B cell (primary cell): ENCODE measurements at places on chromosomes 3 and 15. TPM values are rescaled to one million over a fixed set of nuclear protein-coding genes. Genes with fewer than 3 reads are reported as not detected.

DNA sequence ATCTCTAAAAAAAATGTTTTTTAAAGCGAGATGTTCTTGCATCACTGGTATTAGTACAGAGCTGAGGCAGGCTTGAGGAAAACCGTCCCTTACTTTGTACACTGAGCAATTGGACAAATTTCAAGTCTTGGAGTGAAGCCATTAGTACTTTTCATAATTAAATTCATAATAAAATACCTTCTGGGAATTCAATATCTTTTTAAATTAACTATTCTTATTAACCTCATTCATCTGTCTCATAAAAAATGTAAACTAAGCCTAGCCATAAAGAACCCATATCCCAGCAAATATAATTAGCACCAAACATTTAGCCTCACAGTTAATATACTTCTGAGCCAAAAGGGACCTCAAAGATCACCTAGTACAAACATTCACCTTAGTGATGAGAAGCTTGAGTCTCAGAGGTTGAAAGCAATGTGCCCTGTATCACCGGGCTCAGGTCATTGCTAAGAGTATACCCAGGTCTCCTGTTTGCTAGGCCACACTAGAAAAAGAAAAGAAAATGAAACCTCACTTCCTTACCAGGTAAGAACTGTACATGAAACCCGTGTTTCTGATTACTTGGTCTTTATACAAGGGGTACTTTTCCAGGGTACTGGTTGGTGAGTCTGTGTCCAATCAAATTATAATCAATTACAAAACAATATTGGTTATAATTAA lies 192.5 kb downstream of the ADAMTS9 start:
- no peak for DNase-seq

GRCh38 chr3:127613406-127613805 lies 15.2 kb downstream of the MCM2 start:
- no peak for DNase-seq

DNA sequence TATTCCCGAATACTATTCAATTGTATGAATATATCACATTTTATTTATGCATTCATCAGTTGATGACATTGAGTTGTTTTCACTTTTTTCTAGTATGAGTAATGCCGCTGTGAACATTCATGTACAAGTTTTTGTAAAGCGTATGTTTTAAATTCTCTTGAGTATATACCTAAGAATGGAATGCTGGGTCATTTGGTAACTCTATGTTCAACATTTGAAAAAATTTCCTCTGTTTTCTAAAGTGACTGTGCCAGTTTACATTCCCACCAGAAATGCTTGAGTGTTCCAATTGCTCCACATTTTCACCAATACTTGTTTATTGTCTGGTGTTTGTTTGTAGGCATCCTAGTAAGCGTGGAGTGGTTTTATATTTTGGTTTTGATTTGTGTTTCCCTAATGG lies 144.5 kb downstream of the EPHA6 start:
- DNase-seq = no peak

GRCh38 chr15:98930576-98930975 lies 77.0 kb downstream of the PGPEP1L start:
- no peak for DNase-seq

GRCh38 chr15:67025719-67026609 lies 39.4 kb upstream of the SMAD3 start:
- DNase-seq = peak; percentile 48

- DNase-seq = no peak
These were observed 29.1 kb upstream of the RASA2 start for GRCh38 chr3:141457624-141458236.

GRCh38 chr15:56523521-56523920 lies 58.6 kb upstream of the MNS1 start:
- DNase-seq = no peak

DNA sequence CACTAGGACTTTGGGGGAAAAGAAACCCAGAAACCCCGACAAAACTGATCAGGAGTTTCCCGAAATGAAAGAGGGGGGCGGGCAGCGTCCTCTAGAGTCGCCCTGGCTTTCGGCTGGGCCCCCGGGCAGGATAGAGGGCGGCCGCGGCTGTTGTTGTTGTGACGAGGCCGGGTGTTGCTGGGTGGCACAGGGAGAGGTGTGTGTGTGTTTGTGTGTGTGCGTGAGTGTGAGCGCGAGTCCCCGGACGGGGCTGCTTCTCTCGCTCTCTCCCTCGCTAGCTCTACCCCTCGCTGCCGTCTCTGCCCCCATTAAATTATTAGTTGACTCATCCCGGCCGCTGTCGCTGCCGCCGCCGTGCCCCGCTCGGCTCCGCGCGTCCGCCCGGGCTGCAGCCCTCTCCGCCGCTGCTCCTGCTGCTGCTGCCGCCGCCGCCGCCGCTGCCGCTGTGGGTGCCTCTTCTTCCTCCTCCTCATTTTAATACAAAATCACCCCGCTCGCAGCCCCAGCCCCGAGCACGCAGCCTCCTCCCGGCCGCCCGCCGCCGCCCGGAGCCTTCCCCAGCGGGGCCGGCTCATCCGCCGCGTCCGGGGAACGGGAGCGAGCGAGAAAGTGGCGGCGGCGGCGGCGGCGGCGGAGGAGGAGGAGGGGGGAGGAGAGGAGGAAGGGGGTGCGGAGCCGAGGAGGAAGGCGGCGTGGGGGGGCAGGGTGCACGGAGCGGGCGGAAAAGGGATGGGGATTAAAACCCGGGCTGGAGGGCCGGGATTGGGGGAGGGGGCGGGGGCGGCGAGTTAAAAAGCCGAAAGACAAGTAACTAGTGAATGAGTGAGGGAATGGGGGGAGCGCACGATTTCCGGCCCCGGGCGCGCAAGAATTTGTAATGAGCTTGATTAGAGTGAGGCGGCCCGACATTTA lies at the start of gene SATB1:
TSS of gene SATB1 (minus strand) at position 611 of the 912 bp plus-strand sequence. CDS start 4,372 bp downstream, outside the sequence.
- DNase-seq = peak; percentile 80

GRCh38 chr15:95300958-95301357 lies 1029.5 kb upstream of the NR2F2 start:
- DNase-seq = no peak

GRCh38 chr3:55792009-55792408 lies 304.9 kb upstream of the WNT5A start:
- no peak for DNase-seq

GRCh38 chr3:113758389-113759024 lies 11.7 kb downstream of the ATP6V1A start:
- no peak for DNase-seq

GRCh38 chr15:57589281-57589680 lies 2.4 kb upstream of the MYZAP start:
- no peak for DNase-seq

GRCh38 chr3:79268422-79268821 lies 499.4 kb downstream of the ROBO1 start:
- no peak for DNase-seq

DNA sequence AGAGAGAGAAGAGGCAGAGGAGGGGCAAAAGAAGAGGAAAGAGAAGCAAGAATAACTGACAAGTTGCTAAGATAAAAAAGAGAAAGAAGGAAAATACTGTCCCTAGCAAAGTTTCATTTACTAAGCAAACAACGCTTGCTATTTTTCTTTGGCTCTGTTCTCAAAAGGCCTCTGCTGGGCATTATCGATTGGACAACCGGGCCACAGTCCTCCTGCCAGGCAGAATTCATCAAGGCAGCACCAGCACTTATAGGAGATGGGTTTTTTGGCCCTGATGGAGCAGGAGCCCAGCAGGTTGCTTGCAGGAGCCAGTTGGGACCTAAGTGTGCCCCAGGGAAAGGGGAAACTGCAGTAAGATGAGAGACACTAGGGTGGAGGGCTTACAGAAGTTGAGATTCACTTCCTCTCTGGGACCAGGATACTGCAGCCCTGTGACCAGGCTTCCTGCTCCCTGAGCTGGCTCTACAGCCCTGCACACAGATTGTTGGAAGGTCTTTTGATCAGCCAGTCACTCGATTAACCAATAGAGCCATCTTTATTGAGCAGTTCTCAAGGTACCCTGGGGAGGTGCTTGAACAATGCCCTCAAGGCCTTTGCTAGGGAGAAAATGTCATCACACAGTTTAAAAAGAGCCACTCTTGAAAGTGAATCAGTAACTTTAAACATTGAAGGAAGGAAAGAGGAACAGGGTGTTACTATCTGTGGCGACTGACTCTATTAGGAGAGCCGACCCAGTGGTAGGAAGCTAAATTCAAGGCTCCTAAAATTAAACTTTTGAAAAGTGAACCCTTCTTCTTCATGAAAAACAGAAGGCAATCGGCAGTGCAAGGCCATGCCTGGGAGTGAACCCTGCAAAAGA lies 28.8 kb upstream of the GLCE start:
- DNase-seq = peak; percentile 27

- no peak for DNase-seq
These were observed 1011.8 kb upstream of the GBE1 start for GRCh38 chr3:82773207-82773606.

DNA sequence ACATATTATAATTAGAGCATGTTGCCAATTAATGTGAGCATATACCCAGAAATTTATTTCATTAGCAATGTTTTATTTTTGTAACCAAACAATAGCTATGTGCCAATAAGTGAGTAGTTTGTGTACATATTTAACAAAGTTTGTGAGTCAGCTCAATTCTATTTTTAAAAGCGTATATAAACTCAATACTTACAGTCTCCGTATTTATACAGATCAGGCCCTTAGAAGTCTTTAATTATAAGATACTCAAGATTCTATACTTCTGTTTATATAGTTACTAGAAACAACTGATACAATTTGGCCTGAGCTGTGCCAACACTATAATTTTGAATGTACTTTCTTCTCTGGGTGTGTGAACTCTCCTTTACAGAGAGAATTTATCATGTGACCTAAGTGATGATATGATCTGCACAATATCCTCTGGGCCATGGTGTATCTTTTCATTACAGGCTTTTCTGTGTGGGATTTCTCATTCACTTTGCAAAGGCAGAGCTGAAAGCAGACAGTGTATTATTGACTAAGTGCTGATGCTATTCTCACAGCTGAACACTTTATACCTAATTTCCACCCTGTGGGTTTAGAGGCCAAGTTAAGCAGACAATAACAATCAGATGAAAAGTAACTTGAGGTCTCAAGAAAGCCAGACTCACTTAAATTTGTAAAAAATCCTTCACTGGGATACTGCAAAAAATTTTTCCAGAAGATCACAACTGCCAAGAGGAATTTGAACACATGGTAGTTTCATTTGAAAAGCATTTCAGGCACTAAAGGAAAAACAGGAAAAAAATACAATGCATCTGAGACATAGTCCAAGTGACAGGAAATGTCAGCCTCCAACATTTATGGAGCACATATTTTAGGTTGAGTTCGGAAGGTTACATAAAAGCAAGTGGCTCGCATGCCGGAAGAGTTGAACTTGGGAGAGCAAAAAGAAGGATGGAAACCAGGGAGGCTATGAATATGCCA lies 277.9 kb upstream of the SEMA6D start:
- no peak for DNase-seq

DNA sequence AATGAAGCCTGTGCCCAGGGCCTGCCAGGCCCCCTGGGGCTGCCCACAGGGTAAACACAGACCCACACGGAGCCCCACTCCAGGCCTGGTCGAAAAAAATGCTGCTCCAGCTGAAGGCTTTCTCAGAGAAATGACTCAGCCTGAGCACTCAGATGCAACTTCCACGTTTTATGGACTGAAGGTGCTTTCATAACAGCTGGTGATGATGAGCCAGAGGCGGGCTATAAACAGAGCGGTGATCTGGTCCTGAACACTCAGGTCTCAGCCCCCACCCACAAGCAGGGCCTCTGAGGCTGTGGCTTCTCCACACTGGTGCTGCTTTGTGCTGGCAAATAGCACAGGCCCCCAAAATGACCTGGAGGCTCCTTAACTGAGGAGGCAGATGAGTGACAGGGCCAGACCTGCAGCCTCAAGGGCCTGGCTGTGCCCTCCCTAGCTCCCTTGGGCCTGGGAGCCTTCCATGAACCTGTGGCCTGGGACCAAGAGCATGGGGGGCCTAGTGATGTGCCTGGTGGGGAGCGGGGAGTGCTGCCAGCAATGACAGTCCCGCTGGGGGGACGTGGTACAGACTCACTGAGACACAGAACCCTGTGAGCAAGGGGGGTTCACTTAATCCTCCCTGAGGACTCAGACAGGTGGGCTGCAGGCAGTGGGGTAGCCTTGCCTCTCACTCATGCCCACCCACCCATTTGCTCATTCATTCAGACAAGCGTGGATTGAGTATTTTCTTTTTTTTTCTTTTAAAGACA lies 23.0 kb upstream of the FURIN start:
- peak; percentile 60 for DNase-seq

- peak; percentile 24 for DNase-seq
These were observed 35.9 kb downstream of the SAXO2 start for GRCh38 chr15:82298520-82298919.

DNA sequence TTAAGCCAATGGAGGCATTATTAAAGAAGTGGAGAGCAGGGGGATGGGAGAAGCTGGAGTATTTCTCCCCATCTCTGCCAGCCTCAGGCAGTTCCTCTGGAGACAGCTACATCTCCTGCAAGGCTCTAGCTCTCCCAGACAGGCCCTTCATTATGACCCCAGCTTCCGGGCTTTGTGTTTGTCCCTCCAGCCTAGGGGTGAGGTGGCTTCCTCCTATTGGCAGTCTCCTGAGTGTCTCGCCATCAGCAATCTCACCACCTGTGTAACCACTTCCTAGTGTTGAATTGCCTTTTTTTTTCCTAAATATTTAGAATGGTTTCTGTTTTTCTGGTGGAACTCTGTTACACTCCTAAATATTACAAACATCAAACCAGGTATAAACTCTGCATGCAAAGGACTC lies 122.3 kb downstream of the FAM174B start:
- DNase-seq = no peak

DNA sequence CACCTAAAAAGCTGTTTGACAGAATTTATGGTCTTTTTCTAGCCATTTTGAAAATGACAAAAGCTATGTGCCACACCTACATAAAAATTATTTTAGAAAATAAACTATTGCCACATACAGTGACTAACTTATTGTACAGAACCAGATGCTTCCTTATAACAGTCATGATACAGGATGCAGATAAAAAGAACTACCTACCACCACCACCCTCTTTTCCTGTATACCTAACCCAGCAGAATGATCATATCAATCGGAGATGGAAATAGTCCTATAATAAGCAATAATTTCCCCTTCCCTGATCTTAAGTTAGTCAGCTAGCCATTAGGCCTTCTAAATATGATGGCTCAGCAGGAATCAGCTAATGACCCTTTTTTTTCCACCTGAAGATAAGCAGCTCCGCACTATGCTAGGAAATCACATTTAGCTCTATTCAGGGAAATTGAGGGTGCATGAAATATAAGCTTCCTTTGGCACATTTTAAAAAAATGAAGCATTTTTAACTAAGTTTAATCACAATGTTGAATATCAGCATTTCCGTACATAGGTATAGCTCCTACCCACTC lies 155.5 kb upstream of the SETMAR start:
- no peak for DNase-seq

- DNase-seq = no peak
These were observed 265.9 kb upstream of the TGFBR2 start for GRCh38 chr3:30340500-30340899.

FBXL2 gene
- 0.34 TPM in 1 of 2 replicates, not detected in the other for total RNA-seq

UTS2B gene
- total RNA-seq = 1.5 and 1.8 TPM in 2 replicates

CAMK1 gene
- 0.57 and 1.1 TPM in 2 replicates for total RNA-seq

TTLL13 gene
- 0.22 and 0.42 TPM in 2 replicates for total RNA-seq

TRAT1 gene
- total RNA-seq = 0.58 TPM in 1 of 2 replicates, not detected in the other

PRSS50 gene
- 0.10 TPM in 1 of 2 replicates, not detected in the other for total RNA-seq

AKAP13 gene
- total RNA-seq = 358 and 380 TPM in 2 replicates

CACNA2D3 gene
- 0.15 TPM in 1 of 2 replicates, not detected in the other for total RNA-seq

REC114 gene
- not detected in 2 replicates for total RNA-seq

UROC1 gene
- total RNA-seq = not detected in 2 replicates
